ENCODE measurements at places on chromosomes 11 and 22.

DNA sequence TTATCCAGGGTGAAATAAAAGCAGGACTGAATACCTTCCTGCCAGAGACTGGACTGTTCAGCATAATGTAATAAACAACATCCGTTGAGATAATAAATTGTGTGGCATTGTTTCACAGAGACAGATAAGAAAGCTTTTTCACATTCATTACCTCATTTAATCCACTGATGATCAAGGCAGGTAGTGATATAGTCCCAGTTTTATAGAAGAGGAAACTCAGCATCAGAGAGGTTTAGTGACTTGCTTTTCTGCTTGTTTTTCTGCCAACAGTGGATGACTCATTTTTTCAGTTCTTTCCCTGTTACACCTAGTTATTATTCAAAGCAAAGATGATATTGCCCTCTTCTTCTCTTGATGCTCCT is 4.0 kb downstream of the MYO18B start:
- DNase-seq, result no peak

- no peak for DNase-seq
These were observed 22.8 kb upstream of the TFIP11 start for GRCh38 chr22:26534874-26535602.

DNA sequence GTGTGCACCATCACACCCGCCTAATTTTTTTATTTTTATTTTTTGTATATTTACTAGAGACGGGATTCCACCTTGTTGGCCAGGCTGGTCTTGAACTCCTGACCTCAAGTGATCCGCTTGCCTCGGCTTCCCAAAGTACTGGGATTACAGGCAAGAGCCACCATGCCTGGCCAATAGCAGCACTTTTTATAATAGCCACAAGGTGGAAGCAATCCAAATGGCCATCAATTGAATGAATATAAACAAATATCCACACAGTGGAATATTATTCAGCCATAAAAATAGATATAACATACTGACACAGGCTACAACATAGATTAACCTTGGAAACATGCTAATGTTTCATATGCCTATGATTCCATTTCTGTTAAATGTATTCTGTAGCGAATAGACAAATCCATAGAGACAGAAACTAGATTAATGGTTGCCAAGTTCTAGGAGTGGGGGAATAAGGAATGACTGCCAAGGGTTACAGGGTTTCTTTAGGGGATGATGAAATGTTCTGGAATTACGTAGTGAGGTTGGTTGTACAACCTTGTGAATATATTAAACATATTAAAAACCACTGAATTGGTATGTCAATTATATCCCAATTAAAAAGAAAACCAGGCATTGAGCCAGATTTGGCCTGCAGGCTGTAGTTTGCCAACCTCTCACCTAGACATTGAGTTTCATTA is 4.8 kb downstream of the VPS51 start:
- no peak for DNase-seq

DNA sequence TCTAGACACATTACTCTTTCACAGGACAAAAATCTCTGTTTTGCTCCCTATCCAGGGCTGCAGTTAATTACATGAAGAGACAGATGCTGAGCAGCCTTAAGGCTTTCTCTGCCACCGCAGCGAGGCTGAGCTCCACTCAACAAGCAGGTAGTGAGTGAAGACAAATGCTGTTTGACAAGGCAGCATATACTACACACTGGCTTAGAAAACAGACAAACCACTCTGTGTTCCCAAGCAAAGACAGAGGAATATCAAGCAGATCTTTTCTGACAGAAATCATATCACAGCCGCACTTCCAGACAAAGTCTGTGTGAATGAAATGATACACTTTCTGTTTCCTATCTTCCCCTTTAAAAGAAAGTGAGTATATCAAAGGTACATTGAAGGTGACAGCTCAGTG is 368.1 kb downstream of the DCDC1 start:
- no peak for DNase-seq

- DNase-seq, result no peak
These were observed 228.2 kb upstream of the BLID start for GRCh38 chr11:122344215-122344614.

GRCh38 chr22:36334821-36335603 is 52.8 kb downstream of the MYH9 start:
- DNase-seq, result no peak

- no peak for DNase-seq
These were observed 36.0 kb downstream of the SLN start for GRCh38 chr11:107675902-107676301.

GRCh38 chr22:19708321-19709011 is 5.8 kb upstream of the SEPTIN5 start:
- DNase-seq, result no peak

- DNase-seq, result no peak
These were observed 115.6 kb downstream of the SLC1A2 start for GRCh38 chr11:35303596-35304385.

GRCh38 chr22:38012604-38013072 is 28.3 kb upstream of the SOX10 start:
- DNase-seq, result no peak

DNA sequence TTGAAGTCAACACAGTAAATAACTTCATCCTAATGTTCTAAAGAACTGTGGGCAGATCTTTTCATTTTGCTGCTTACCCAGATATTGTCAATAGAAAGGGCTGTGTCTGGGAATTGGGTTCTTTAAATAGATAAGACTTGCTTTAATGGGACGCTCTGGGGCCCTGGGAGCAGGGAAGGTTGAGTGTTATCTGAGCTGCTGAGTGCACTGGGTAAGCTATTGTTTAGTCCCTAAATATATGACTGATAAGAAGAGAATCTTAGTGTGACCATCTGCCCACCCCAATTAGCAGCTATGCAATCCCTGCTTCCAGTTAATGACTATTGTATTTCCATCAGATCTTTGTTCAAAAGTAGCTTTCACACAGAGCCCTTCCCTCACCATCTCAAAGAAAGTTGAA is 44.4 kb downstream of the ARHGAP42 start:
- DNase-seq, result no peak

DNA sequence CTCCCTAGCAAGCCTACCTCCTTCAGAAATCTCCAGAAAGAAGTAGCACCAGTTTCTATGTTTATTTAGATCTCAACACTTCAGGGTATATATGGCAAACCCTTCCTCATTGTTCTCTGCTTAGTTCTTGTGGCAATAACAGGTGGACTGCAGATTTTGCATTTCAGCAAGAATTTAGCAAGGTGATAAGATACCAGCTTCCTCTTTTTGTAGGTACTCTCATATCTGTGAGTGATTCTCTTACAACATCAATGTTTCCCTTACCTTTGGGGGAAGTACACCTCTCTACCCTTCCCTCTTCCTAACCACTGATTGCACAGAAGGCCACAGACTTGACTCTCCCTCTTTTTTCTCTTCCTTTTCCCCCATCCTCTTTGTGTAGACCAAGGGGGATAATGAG is 230.9 kb upstream of the SESN3 start:
- no peak for DNase-seq

DNA sequence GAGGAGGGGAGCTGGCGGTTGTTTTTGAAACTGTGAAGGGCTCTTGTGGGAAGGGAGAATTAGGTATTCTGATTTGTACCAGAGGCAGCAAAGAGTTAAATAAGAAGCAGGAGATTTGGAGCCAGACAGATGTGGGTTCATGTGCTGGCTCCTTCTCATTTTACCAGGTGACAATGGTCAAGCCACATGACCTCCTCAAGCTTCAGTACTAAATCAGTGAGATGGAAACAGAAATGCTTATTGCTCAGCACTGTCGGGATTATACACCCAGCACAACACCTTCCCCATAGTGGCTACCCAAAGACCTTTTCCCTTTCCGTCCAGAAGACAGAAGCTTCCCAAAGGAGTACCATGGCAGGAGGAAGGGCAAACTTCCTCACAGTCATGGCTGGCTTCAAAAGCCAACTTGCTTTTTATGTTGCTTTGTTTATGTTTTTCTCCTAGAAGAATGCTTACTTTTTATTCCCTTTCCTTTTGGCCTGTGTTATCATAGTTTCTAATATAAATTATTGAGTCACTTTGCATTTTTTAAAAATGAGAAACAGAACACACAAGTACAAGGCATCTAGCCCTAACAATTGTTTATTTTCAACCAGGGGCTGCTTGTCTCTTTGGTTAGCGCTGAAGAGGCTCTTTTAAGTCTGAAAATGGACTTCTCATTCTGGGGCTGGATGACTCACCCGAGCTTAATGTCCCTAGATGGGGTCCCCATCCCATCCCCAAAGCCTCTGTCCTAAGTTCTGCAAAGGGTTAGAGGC is 181.5 kb upstream of the ZBED5 start:
- DNase-seq, result no peak

DNA sequence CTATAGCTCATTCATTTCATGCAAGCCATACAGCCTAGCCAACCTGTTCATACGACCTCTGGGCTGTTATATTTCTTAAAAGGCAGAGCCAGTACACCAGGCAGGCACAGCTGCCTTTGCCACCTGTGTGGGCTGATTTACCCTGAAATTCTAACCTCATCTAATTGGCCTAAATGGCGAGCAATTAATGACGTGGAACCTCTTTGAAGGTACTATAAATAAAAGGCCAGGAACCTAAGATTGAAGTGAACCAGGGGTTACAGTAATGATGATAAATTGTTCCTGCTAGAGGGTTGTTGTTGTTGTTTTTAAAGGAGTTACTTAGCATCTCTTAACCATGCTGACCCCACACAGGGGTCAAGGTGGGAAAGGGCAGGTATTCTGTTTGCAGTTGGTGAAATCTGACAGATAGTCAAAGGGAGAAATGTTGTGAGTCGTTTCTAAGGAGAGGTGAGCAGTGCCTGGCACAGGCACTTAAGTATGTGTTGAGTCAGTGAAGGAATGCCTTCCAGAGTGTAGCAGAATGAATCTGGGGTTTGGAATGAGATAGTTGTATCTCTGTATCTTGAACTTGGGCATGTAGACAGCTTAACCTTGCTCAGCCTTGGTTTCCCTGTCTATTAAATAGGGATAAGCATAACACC is 213.5 kb upstream of the NAV2 start:
- DNase-seq, result no peak

- DNase-seq, result no peak
These were observed 85.0 kb upstream of the EIF3D start for GRCh38 chr22:36613958-36614357.

DNA sequence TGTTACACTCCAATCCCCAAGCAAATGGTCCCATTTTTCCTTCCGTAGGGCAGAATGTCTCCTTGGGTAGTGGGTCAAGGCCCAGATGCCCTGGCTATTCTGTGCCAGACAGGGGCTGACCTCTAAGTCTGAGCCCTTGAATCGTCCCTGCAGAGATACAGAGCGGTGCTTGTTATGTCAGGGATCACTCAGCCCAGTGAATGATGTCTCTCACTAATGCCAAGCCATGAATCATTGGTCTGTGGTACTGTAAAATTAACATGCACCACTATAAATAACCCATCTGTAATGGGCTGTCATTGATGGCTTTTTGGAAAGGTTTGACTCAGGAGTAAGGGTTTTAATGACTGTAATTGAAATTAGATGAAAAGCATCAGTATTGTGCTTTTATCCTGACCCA is 35.3 kb upstream of the KIRREL3 start:
- DNase-seq, result no peak

DNA sequence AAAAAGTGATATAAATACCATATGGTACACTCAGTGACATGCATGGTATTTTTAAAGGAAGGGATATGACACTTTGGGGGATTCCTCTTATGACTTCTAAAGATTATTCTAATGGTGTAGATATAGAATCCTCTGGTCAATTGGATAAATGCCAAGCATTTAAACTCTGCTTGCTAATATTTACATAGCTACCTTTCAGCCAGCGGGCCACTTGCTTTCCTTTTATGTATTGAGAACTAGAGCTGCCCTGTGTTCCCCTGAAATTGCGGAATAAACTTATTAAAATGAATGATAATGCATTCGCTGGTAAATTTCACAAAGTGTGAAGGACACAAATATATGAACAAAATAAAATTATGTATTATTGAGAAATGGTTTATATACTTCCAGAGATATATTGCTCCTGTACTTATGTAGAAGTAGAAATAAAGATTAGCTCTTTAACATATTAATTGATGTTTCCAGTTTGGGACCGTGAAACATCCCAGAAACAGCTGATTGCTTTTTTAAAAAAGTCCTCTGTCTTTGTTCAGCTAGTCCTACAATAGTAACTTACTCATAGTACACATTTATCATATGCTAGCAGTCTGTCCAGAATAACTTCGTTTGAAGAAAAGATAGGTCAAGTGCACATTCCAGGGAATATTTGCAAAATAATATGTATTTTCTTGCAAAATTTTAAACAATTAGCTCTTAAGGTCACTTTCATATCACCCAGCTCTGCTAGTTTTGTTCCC is 40.1 kb upstream of the CARD18 start:
- no peak for DNase-seq

- DNase-seq, result no peak
These were observed 6.1 kb downstream of the TAGLN start for GRCh38 chr11:117205211-117205818.

DNA sequence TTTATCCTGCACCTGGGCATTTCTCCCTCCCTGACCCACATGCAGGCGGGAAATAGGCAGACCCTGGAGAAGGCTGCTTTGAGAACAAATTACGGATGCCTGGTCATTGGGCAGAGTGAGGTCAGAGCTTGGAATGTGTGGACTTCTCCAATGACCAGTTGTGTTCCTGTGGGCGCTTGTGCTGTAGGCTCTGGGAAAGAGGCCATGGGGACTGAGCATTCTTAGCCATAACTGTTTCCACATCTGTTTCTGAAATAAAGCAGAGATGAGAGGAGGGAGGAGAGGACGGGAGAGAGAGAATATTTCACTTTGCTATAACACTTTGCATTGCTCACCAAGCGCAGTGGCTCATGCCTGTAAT is 11.2 kb upstream of the TMEM184B start:
- no peak for DNase-seq

DNA sequence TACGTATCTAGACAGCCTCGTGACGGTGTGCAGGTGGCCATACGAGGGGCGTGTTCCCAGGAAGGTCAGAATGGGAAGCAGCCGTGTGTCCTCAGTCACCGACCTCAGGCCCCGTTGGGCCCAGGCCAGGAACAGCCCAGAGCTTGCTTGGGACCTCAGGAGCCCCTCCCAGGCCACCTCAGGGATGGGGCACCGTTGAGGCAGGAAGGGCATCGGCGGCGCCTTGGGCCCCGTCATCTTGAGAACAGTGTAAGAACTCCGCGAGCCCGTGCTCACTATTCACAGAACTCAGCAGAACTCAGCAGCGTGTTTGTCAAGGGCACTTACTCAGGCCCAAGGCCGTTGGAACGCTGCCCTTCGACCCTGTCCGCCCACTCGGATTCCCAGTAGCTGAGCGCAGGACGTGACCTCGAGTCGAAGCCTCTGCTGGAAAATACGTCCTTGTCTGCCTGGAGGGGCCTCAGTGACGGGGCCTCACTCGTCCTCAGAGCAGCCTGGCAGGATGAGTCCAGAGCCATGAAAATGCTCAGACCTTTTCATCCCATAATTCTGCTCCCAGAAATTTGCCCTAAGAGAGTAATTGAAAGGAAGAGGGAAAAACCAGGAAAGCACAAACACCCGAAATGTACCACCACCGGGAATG is 1134.8 kb downstream of the BRD1 start:
- DNase-seq, result no peak

- no peak for DNase-seq
These were observed 35.7 kb downstream of the CELSR1 start for GRCh38 chr22:46501701-46502100.

DNA sequence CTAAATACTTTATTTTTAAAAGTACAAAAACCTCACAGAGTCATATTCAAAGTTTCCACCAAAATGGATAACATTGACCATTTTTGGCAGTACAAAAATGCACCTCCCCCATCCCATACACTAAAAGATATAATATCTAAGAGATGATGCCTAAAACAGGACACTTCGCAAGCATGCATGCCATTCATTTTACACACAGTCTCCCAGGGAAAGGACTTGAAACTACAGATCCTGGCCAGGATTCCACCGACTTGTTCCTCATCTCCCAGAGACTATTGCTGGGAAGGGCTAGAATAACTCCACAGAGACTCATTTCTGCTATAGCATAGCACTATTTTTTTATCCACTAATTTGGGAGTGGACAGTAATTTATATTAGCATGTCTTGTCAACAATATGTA is 81.7 kb downstream of the MTNR1B start:
- DNase-seq, result no peak

All from NCI-H2107 (cell line).